Suppressor macrophage treated with lipopolysaccharide for 4 hours (primary cell): ENCODE measurements at places on chromosomes 11 and 22.

DNA sequence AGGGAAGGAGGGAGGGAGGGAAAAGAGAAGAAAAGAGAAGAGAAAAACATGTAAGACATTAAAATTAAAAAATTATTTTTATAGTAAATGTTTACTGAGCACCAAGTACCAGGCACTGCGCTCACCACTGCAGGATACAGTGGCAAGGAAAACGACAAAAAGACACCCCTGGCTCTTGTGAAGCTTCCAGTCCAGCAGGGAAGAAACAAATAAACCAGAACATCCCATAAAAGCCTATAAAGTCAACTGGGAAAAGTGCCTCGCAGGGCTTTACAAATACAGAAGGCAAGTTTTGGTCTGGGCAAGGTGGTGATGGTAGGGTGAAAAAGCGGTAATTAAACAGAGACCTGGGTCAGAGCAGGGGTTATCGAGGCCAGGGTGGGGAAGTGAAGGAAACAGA, 33.6 kb downstream of the LARGE1 start:
- no peak for DNase-seq

DNA sequence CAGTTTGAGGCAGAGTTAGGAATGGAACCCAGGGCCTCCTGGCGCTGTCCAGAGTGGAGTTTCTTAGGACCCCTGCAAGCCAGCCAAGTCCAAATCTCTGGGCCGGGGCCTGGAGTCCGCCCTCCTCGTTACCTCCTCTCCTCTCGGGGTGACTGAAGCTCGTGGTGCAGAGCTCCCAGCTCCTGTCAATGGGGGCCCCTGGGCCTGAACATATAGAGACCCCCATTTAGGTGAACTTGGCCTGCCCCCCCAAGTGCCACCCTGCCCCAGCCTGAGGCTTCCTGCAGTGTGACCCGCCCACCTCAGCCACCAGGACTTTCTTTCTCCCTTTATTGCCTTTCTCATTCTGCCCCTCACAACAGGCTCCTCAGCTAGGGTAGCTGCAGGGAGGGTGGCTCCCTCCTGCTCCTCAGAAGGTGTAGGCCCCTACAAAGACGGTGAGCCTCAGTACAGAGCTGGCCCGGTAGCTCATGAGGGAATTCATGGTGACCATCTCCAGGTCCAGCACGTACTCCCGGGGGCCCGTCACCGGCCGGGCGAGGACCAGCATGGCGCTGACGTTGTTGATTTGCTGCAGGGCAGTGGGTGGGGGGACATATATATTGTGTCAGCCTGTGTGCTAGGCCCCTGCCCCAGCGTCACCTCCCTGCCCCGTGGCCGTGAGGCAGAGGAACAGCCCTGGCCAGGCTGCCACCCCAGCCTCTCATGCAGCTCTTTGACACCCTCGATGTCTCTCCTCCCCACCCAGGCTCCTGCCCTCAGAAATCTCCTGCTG, 5.9 kb downstream of the EFEMP2 start:
- DNase-seq = no peak

DNA sequence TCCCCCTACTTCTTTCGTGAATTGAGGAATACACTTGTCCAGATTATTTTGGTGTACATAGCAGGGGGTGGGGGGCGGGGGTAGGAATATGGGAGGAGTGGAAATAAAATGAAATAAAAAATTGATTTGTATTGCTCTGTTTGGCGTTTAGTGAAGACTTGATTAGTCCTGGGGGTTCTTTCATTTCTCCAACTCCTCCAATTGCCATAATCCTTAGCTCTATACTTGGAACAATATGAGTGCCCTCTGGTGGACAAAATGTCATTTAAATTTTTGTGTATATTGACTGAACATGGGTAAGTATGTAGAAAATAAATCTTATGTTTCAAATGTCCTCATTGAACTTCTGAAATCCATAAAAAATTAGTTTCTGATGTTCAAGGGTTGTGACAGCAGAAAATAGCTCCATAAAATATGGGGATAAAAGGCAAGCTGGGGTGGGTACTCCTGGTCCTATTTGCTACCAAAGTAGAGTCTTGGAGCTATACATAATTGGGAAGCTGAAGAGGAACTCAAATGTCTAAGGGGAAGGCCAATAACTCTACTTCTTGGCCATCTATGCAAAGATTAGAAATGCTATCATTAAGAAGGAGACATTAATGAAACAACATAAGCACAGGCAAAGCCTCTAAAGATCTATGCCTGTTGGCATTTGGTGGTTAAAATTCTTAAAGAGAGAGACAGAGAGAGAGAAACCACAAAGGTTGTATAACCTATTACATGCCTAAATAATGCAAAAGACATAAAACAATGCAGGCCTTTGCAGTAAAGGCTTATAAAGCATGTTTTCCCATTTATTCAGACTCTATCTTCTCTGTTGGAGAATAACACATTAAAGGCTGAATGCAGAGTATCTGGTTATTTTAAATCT, 421.6 kb downstream of the METTL15 start:
- peak; percentile 47 for DNase-seq

GRCh38 chr11:77967121-77967520, 27.3 kb downstream of the INTS4 start:
- DNase-seq = no peak

DNA sequence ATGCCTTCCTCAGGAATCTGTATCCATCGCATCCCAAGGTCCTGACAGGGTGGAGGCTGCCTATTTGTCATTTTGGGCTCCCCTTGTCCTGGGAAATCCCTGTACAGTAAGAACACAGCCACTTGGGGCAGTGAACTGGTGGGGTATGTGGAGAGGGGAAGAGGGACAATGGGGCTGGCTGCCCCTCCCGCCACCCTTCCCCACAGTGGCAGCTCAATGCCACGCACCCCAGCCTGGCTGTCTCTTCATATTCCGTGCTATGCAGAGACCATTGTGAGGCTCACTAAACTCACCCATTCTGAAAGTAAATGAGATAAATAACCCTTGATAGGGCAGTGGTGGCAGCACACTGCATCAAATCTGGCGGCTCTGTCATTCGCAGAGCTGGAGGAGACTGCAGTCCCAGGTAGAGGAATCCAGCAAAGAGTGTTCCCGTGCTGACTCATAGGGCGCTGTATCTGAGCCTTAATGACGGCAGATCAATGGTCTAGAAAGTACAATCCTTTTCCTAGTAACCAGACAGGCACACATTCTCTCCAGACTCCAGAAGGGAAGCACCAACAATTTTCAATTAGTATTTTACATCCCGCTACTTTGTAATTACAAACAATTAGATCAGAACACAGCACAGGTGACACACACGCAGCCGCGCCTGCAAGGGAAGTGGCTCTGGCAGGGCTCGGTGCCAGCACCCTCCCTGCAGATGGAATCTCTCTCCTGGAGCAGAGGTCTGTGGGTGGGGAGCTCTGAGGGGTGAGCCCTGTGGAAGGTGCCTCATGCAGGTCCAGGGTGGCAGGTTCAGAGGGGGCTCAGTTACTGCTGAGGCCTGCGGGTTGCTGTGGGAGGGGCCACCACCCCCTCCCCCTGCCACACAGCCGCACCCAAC, 167.9 kb upstream of the B3GAT1 start:
- no peak for DNase-seq

DNA sequence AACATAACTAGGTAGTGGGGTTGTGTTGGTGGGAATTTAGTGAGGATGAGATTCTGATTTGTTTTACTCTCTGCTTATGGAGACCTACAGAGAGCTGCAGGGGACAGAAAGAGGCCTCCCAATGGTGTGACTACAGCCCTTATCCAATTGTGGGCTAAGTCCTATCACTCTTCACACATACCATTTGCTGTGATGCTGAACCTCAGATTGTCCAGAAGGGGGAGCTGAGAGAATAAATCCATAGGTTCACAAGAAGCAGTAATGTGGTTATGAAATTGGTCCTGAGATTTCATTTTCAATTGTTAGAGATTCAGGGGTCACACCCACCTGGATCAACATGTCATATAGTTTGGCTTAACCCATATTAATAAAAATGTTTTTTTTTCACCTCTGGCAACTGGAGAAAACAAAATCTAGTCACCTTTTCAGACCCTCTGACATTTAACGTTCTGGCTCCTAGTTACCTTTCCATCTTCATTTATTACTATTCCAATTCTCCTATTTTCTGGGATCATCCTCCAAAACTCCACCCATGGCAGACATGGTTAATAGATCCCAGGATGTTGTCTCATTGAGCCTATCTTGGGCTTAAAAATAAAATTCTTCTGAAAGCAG, 53.3 kb upstream of the PTPN5 start:
- peak; percentile 22 for DNase-seq

- DNase-seq = no peak
These were observed 38.1 kb downstream of the DIXDC1 start for GRCh38 chr11:111975076-111975806.

DNA sequence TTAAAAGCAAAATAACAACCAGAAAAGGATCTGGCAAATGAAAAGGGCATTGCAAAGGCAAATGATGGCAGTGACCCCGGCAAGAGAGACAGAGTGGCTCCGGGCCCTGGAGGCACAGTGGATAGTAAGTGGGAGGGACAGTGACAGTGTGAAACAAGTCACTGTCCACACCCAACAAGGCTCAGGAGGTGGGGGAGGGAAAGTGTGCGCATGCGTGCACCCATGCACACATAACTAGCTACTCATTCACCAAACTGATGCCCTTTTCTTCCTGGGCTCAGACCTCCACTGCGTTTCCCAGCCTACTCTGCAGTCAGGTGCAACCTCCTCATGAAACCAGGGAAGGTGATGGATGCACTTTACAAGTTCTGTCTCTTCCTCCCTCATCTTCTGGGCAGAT, 108.4 kb downstream of the SHANK2 start:
- DNase-seq = no peak

GRCh38 chr11:3046190-3046589, 11.0 kb downstream of the CARS1 start:
- DNase-seq = no peak

DNA sequence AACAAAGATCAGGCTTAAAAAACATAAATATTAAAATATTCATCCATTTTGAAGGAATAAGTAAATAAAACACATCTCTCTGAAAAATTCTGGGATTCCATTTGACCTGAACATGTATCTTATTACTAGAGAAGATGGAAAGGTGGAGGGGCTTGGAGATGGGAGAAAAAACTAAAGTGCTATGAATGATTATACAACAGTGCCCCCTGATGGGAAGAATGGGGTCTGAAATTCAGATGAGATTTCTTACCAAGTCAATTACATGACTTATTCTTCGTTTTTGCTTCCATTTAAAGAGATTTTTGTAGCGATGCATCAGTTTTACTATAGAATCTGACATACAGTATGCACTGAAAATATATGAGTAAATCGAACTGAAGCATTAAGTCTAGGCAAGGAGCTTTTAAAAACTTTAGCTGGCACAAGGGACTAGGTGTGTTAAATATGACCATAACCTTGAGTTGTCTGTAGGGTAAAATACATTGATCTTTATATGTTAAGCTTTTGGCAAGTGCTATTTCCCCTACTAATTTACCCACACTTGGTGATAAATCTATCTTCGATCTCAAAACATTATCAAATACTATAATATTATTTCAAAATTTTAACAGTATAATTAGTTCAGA, 718.8 kb downstream of the CNTN5 start:
- DNase-seq = peak; percentile 7

GRCh38 chr11:70788248-70789022, 390.1 kb downstream of the CTTN start:
- no peak for DNase-seq

DNA sequence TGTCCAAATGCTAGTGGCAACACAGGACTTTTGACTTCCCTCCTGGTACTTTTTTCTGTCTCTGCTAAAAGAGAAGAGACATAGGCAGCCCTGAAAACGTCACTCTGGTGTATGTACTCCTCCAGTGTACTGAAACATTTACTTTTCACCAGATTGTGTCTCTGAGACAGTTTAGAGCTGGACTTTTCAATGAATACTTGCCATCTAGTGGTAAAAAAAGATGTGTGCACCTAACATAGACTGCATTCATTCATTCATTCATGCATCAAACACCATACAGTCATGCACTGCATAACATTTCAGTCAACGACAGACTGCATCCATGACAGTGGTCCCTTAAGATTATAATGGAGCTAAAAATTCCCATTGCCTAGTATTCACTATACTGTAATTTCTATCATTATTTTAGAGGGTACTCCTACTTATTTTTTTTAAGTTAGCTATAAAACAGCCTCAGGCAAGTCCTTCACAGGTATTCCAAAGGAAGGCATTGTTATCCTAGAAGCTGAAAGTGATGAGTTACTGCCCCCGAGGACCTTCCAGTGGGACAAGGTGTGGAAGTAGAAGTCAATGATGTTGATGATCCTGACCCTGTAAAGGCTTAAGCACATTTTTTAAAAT, 186.2 kb downstream of the SPON1 start:
- peak; percentile 12 for DNase-seq

DNA sequence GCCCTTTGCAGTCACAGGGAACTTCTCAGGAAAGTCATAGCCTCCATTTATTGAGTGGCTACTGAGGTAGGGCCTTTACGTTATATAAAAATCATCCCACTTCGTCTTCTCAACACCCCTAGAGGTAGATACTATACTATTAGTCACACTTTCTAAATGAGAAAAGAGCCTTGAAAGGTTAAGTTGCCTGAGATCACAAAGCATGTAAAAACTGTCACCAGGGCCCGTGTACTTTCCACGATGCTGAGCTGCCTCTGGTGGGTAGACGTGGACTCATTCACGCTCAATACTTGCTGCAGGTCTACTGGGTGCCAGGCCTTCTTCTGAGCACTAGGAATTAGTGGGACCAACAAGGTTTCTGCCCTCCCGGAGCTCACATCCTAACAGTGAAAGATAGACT, 16.3 kb downstream of the CHRDL2 start:
- DNase-seq = no peak

DNA sequence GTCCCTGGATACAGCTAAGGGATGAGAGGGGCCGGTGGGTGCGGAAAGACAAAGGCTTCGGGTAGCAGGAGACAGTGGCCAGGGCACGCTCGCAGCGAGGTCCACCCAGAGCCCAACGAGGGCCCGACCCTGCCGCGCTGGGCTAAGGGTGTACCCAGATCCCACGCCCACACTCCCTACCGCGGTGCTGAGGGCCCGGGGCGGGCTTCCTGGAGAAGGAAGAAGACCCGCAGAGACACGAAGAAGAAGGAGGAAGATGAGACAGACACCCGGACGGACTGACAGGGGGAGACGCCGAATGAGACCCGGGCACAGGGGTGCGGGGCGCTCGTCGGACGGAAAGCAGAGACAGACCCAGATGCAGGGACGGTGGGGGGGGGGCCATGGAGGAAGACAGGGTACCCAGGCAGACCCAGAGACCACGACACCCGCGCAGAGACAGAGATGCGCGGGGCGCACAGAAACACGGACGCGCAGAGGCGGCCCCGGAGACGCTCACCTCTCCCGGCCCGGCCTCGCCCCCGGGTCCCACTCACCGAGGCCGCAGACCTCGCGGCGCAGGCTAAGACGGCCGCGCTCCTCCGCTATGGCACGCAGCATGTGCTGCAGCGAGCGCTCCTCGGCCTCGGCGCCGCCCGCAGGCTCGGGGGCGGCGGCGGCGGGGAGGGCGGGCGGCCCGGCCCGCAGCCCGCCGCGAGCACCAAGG, 437 bp downstream of the KIAA0930 start:
- peak; percentile 56 for DNase-seq

- no peak for DNase-seq
These were observed 1.9 kb downstream of the TMEM134 start for GRCh38 chr11:67466962-67467771.
